ENCODE measurements at places on chromosomes 6 and 20.

DNA sequence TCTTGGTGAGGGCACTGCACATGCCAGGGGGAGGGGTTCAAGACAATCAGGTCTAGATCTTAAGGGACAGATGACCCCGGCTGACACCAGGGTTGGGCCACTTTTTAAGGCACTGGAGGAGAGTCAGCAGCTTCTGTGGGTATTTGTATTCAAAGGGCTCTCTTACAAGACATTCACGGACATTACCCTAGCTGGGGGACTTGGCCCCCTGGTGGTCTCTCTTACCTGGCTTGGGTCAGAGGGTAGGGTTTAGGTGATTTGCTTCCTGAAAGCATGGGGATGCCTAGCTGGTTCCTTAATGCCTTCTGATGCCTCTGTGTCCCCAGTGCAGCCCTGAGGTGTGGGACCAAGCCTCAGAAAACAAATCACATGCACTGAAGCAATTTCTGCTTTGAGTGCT lies 354.7 kb downstream of the CDC5L start:
- DNase-seq = no peak

- no peak for DNase-seq
Observed at GRCh38 chr6:129621252-129621651, 88.7 kb downstream of the ARHGAP18 start.

DNA sequence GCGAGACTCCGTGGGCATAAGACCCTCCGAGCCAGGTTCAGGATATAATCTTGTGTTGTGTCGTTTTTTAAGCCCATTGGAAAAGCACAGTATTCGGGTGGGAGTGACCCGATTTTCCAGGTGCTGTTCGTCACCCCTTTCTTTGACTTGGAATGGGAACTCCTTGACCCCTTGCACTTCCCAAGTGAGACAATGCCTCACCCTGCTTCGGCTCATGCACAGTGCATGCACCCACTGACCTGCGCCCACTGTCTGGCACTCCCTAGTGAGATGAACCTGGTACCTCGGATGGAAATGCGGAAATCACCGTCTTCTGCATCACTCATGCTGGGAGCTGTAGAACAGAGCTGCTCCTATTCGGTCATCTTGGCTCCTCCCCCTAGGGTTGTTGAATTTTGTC lies 307.7 kb upstream of the DEFB115 start:
- DNase-seq = no peak

GRCh38 chr20:36883977-36884535 lies 8.1 kb downstream of the TLDC2 start:
- no peak for DNase-seq

DNA sequence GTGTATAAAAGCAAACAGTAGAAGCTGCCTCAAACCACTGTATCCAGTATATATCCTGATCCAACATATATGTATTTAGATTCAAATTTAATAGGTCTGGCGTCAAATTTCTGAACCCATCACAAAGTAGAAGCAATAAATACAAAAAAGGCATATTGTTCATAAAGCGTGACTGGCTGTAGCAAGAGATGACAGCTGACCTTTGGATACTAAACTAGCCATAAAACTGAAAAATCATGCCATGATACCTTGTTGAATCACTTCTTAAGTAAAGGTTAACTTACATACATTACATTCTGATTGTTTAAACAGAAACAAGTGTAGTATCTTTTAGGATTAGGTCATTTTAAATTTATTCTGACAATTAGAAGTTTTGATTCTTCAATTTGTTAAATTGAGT lies 372.0 kb upstream of the FLRT3 start:
- no peak for DNase-seq

GRCh38 chr6:96015518-96016333 lies at the start of gene FUT9:
Gene FUT9 (plus strand): TSS chr6:96015974. CDS start chr6:96203156, 187,182 bp downstream.
- DNase-seq = no peak

DNA sequence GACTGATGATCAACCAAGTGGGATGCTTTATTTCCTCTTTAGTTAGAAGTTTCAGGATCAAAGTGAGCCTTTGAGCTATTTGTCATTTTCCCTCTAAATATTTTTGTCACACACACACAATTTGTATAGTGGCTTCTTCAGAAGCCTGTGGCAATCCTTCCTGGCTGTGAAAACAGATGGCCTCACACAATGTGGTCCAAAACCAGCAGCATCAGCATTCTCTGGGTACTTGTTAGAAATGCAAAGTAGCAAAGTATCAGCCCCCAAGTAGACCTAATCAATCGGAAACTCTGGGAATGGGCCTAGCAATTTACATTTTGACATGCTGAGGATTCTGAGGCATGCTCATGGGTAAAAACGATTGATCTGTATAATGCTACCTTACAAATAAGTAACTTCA lies 115.9 kb downstream of the PAX1 start:
- no peak for DNase-seq

DNA sequence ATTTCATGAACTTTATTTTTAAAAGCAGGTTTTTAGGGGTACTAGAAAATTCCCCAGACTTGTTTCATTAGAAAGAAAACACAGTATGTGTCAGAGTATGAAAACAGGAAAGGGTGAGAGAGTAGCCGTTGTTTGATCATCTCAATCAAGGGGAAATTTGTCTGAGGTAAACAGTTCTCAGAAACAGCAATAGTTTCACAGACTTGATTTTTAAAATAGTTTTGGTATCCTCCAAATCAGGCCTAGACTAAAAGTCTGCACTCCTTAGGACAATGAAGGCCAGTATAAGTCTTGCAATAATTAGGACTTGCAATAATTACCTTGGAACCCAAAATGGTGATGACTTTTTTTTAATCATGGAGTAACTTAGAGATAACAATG lies 176.6 kb upstream of the TAB2 start:
- DNase-seq = peak; percentile 36

- no peak for DNase-seq
Observed at GRCh38 chr20:58021481-58021880, 207.0 kb downstream of the ANKRD60 start.
